ENCODE measurements at places on chromosomes 11 and 22.

DNA sequence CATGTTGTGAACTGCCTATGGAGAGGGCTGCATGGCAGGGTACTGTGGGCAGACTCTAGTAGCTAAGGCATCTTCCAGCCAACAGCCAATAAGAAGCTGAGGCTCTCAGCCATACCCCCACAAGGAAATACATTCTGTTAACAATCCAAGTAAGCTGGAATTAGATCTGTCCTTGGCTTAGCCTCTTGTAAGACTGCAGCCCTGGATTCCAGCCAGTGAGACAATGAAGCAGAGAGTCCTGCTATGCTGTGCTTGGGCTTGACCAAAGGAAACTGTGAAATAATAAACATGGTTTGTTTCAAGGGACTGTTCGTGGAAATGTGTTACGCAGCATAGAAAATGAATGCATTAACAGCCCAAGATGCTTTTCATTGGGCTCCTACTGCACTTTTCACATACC is 1097.4 kb upstream of the CCDC90B start:
- DNase-seq: no peak

DNA sequence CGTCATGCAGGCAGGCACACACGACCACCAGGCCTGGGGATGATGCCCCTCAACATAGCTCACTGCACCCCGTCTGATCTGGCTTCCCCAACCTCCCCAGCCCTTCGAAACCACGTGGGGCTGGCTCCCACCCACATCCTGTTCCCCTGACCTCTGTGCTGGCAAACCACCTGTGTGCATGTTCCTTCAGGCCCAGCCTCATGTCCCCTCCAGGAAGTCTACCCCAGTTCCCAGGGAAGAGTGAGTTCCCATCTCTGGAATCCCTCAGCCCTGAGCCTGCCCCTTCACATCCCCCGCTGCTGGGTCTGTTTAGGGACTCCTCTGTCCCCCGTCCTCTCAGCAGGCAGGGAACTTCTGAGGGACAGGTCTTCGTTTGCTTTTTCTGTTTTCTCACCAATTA is 7.1 kb downstream of the SLC7A4 start:
- DNase-seq: no peak

GRCh38 chr11:7892059-7892699 is 38.9 kb downstream of the OR10A6 start:
- no peak for DNase-seq

DNA sequence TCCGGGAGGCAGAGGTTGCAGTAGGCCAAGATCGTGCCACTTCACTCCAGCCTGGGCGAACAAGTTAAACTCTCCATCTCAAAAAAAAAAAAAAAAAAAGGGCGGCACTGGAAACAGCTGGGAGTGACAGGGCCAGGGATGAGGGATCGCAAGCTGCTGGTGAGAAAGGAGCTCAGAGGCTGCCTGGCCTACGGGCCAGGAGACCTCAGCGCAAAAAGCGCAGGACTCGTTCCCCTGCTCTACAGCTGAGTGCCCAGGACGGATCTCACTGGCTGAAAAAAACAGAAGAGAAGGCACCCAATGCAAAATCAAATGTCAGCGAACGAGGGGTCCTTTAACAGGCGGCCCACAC is 650 bp upstream of the NUP50 start:
- no peak for DNase-seq

DNA sequence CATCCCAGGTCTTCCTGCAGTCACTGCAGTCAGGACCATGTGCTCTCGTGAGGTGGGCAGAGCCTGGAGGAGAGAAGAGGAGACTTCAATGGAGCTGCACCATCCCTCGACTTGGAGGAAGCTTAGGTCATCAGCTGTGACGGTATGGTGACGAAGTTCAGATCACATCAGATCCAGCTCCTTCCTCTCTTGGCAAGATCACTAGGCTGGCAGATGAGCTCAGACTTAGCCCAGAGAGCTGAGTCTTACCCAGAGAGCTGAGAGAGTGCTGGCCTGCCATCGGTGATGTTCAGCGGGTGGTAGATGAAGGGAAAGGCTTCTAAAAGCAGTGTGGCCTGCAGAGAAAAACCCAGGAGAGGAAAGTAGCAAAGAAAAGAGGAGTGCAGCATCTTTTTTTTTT is 1.8 kb upstream of the SLC15A3 start:
- no peak for DNase-seq

DNA sequence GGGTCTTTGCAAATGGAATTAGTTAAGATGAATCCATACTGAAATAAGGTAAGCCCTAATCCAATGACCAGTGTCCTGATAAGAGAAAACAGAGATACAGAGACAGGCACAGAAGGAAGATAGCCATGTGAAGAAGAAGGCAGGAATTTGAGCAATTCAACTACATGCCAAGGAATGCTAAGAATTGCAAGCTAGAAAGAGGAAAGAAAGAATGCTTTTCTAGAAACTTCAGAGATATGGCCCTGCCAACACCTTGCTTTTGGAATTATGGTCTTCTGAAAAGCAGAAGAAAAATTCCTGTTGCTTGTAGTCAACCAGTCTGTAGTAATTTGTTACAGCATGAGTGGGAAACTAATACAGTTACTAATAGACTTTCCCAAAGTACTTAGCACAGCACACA is 111.3 kb downstream of the SLC17A6 start:
- DNase-seq: no peak

- no peak for DNase-seq
These were observed 30.6 kb downstream of the ACER3 start for GRCh38 chr11:76891285-76891684.

- no peak for DNase-seq
These were observed 85.7 kb downstream of the SNX19 start for GRCh38 chr11:130830566-130830965.

Measured in NCI-H1417 (cell line).